ENCODE measurements at places on chromosomes 3 and 15.

DNA sequence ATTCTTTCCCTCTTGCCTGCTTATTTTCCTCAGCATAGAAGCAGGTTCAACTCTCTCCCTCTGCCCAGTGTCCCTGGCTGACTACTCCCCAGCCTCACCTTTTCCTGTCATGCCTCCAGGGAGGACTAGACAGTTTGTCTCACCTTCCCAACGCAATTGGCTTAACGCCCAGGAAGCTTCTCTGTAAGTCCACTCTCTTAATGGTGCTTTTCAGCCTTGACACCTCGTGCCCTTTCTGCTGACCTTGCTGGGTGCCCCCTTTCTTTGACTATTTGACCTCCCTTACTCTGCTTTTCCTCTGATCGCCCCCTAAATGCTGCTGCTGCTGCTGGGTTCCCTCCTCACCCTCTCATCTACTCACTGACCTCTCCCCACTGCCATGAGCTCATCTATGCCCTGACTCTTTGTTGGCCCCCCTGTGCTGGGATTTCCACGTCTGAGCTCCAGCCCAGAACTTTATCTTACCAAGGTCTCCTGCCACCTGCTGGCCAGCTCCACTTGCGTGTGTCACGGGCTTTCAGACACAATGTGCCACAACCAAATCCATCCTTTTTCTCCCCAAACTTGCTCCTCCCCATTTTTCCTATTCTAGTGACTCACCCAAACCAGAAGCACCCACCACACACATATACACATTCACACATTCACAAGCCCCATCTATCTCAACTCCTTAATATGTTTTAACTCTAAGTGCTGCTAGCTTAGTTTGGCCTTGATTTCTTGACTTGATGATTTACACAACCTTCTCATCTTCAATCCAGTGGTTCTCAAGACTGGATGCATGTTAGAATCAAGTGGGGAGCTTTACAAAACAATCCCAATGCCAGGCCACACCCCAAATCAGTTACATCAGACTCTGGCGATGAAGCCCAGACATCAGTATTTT is 16.6 kb downstream of the EPB42 start:
- peak; percentile 31 for DNase-seq

DNA sequence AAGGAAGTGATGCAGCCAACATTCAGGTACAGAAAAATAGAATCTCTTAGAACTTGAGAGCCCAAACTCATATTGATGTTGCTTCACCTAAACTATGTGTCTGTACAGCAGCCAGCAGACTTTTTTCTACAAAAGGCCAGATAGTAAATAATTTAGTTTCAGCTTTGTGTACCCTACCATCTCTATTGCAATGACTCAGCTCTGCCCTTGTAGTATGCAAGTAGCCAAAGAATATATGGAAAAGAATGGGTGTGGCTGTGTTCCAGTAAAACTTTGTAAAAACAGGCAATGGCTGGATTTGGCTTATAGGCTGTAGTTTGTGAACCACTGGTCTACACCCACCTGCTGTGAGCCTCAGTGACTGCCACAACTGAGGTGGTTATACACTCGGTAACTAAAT is 392.5 kb upstream of the RARB start:
- no peak for DNase-seq

GRCh38 chr15:42890161-42890913 is 30.2 kb downstream of the TTBK2 start:
- no peak for DNase-seq

- DNase-seq, result no peak
Observed at GRCh38 chr15:78325092-78325843, 14.9 kb upstream of the CRABP1 start.

DNA sequence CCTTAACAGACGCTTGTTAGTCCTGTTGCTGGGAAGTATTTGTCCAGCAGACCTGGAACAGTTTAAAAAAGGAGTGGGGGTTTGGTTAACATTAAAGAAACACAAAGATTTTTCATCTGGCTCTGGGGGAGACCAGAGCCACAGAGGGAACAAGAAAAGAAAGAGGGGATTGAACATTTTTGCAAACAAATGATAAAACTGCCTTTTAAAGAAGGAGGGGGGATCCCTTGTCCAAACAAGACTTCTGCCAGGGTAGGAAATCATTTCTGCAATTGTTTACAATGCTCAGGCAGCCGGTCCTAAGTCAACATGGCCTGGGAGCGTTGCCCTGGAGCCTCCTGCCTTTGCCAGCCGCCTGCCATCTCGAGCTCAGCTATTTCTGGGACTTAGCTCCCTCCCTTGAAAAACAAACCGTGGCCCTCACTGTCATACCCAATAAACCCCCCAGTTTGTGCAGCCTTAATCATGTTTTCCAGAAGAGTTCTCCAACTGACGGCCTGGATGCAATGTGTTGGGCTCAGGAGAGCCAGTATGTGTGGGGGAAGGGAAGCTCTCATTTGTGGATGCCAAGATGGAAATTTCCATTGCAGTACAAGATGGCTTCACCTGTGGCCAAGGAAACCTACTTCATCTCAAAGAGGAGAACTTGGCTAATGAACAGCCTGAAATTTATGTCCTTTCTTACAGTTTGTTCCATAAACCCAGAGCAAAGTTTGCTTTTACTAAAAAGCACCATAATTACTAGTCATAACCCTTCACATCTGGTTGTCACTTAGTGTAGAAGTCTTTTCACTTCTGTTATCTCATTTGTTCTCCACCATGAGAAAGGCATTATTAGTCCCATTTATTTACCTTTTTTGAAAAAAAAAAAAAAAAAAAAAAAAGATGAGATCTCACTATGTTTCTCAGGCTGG is 75.9 kb upstream of the RNU6-1 start:
- no peak for DNase-seq

- DNase-seq, result no peak
Observed at GRCh38 chr3:138449490-138449889, 15.1 kb downstream of the ESYT3 start.

- no peak for DNase-seq
Observed at GRCh38 chr3:94172695-94173310, 109.9 kb downstream of the NSUN3 start.

DNA sequence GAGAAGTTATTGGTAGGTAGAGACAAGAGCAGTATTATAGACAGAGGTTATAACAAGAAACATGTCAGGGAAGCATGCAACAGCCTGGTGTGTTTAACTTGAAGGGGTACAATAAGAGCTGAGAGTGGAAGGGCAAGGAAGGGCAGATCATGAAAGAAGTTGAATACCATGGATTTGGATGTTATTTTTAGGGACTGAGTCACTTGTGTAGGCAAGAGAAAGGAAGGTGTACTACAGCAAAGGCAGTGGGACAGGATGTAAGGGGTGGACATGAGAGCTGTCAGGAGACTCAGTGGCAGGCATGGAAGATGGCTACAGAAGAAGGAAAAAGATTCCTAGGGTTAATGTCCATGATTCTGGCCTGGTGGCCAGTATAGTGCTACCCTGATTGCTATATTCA is 66.4 kb downstream of the TFG start:
- no peak for DNase-seq

- no peak for DNase-seq
Observed at GRCh38 chr3:196298521-196298920, 11.0 kb upstream of the PCYT1A start.

Measured in activated CD4-positive, alpha-beta T cell treated with anti-CD3 and anti-CD28 coated beads, Interleukin-2, amount 50 U/mL, for 4 hours (primary cell).